Lower lobe of right lung (tissue), 2 donors: ENCODE measurements at places on chromosomes 4 and X. TPM values are rescaled to one million over a fixed set of nuclear protein-coding genes. Genes with fewer than 3 reads are reported as not detected.

GRCh38 chrX:56744996-56745395 lies 16.0 kb downstream of the NBDY start:
- DNase-seq = no peak
- H3K27me3 ChIP-seq = no peaks in the 10 kb centered on the region
- H3K36me3 ChIP-seq = no peaks in the 10 kb centered on the region
- H3K4me3 ChIP-seq = no peak overlapping the region

- H3K4me1 ChIP-seq = no peaks in the 10 kb centered on the region
- DNase-seq = no peak
- H3K36me3 ChIP-seq = no peaks in the 10 kb centered on the region
- H3K27me3 ChIP-seq = no peaks in the 10 kb centered on the region
Measured at GRCh38 chrX:85499400-85499799, 119.9 kb upstream of the POF1B start.

- no peaks in the 10 kb centered on the region for H3K4me1 ChIP-seq
- H3K27me3 ChIP-seq = no peaks in the 10 kb centered on the region
- no peak overlapping the region for H3K27ac ChIP-seq
- peaks cover 37% of the 10 kb centered on the region for H3K36me3 ChIP-seq
- no peak for DNase-seq
- no peak overlapping the region for H3K4me3 ChIP-seq
Measured at GRCh38 chrX:47247206-47247998, 14.6 kb downstream of the USP11 start.

GRCh38 chr4:97670703-97671269 lies 472.5 kb downstream of the STPG2 start:
- no peak overlapping the region for H3K27ac ChIP-seq
- H3K4me3 ChIP-seq = no peak overlapping the region
- H3K4me1 ChIP-seq = no peaks in the 10 kb centered on the region
- no peak for DNase-seq
- H3K27me3 ChIP-seq = no peaks in the 10 kb centered on the region

The CYLC1 gene
- total RNA-seq = not detected

- no peaks in the 10 kb centered on the region for H3K4me1 ChIP-seq
- H3K4me3 ChIP-seq = no peak overlapping the region
- no peak overlapping the region for H3K27ac ChIP-seq
- no peaks in the 10 kb centered on the region for H3K36me3 ChIP-seq
- no peaks in the 10 kb centered on the region for H3K27me3 ChIP-seq
Measured at GRCh38 chrX:148632444-148632843, 132.0 kb downstream of the AFF2 start.

GRCh38 chr4:70737006-70737405 lies 15.2 kb downstream of the RUFY3 start:
- no peak overlapping the region for H3K4me3 ChIP-seq
- no peaks in the 10 kb centered on the region for H3K27me3 ChIP-seq
- H3K27ac ChIP-seq = no peak overlapping the region
- no peak for DNase-seq
- H3K36me3 ChIP-seq = no peaks in the 10 kb centered on the region

The FMR1NB gene
- not detected for total RNA-seq

DNA sequence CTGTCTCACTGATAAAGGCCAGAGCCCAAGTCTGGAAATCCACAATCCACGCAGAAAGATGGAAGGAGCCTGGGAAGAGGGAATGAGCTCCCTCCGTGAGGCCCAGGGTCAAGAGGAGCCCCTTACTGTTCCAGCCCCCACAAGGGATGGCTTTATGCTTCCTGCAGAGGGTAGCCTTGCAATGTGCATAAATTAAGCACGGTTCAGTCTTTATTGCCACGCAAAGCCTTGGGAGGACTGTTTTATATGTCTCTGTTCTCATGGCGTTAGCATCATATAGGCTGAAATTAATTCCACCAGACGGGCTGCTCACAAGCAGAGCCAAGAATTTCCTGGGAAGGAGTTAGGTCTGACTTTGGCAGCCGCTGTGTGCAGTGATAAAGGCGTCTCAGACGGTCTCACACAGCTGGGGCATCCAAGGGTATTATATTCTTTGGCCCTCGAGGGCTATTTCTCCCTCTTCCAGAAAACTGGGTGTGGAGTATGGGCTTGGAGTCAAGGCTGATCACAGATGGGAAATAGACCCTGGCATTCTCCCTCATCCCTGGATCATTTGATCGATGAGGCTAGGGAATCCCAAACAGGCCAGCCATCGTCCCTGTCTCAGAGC lies 38.5 kb downstream of the CYTL1 start:
- H3K4me1 ChIP-seq = no peaks in the 10 kb centered on the region
- H3K36me3 ChIP-seq = no peaks in the 10 kb centered on the region
- H3K27ac ChIP-seq = no peak overlapping the region
- no peaks in the 10 kb centered on the region for H3K27me3 ChIP-seq
- no peak overlapping the region for H3K4me3 ChIP-seq

GRCh38 chr4:76090241-76090691 lies 15.8 kb downstream of the ART3 start:
- no peaks in the 10 kb centered on the region for H3K27me3 ChIP-seq
- no peaks in the 10 kb centered on the region for H3K4me1 ChIP-seq
- DNase-seq = no peak
- no peaks in the 10 kb centered on the region for H3K36me3 ChIP-seq
- H3K4me3 ChIP-seq = no peak overlapping the region

DNA sequence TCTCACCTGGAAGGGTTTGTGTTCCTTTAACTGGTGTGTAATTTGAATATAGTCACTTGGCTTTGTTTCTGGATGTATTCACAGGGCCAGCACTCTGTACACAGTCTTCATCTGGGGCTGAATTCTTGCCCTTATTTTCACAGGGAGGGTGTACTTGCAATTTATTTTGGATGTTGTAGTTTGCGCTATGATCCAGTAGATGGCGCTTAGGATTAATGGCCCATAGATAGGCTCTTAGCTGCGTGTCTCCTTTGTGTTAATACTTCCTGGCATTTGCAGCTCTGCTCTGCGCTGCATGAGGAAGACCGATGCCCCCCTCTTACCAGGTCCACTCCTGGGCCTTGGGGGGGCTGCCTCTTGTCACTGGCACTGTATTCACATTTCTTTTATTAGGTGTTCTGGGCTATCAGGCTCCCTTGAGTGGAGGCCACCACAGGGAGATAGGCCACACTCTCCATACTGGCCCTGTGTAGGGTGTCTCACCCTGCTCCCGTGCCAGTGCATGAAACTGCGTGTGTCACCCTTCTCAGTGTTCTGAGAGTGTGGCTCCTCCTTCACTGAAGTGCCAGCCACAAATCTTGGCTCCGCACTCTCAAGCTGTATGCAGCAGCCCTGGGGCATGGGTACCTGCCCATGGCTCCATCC lies 562.2 kb downstream of the ZIC3 start:
- no peak overlapping the region for H3K4me3 ChIP-seq
- H3K27ac ChIP-seq = no peak overlapping the region
- H3K4me1 ChIP-seq = no peaks in the 10 kb centered on the region
- no peaks in the 10 kb centered on the region for H3K36me3 ChIP-seq

DNA sequence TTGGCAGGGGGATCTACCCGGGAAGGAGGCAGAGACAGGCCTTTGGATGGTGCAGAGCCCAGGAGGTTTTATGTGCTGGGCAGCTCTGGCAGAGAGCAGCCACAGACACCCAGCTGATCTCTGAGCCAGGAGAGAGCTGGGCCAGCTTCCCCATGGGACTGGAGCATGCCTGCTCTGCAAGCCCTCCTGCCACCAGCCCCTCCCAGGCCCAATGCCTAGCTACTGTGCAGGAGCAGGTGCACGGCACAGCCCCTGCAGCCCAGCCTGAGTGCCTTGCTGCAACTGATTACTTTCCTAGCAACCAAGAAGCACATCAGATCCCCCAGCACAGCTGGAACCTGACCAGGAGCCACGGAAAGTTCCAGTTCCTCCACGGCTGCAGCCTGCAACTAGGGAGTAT lies 57.8 kb upstream of the BEND2 start:
- H3K27ac ChIP-seq = no peak overlapping the region
- no peaks in the 10 kb centered on the region for H3K27me3 ChIP-seq
- no peaks in the 10 kb centered on the region for H3K4me1 ChIP-seq
- H3K4me3 ChIP-seq = no peak overlapping the region

- H3K4me1 ChIP-seq = no peaks in the 10 kb centered on the region
- no peak overlapping the region for H3K27ac ChIP-seq
- no peaks in the 10 kb centered on the region for H3K27me3 ChIP-seq
- no peak overlapping the region for H3K4me3 ChIP-seq
- H3K36me3 ChIP-seq = no peaks in the 10 kb centered on the region
Measured at GRCh38 chrX:38052096-38052495, 45.7 kb downstream of the SYTL5 start.

The TEC gene
- 7.4 TPM for total RNA-seq

DNA sequence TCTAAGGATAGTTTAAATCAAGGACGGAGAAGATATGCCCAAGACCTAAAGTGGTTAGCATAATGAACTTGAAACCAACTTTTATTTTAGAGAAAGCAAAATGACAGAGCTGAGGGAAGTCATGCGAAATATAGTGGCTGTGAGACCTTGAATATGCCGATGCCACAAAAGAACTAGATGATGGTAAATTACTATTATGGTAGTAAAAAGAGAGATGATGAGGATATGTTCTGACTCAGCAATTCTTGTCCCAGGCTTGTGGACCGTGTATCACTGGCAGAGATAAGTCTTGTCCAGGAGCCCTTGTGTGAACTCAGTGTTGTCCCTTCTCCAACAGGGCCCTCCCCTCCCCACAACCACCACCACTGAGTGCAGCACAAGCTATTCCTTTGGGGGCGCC lies 1605.6 kb upstream of the TENM3 start:
- no peak overlapping the region for H3K4me3 ChIP-seq
- no peaks in the 10 kb centered on the region for H3K4me1 ChIP-seq
- no peak overlapping the region for H3K27ac ChIP-seq
- DNase-seq = no peak

GRCh38 chrX:15786915-15787314 lies 3.4 kb upstream of the ZRSR2 start:
- H3K27ac ChIP-seq = no peak overlapping the region
- no peak overlapping the region for H3K4me3 ChIP-seq
- H3K36me3 ChIP-seq = peaks cover 14% of the 10 kb centered on the region
- peak; percentile 52 for DNase-seq
- no peaks in the 10 kb centered on the region for H3K27me3 ChIP-seq
- peaks cover 6% of the 10 kb centered on the region for H3K4me1 ChIP-seq

The TMSB15B gene
- total RNA-seq = 1.2 TPM

GRCh38 chr4:118718511-118719170 lies 33.4 kb downstream of the METTL14 start:
- peaks cover 37% of the 10 kb centered on the region for H3K36me3 ChIP-seq
- H3K4me3 ChIP-seq = no peak overlapping the region
- no peaks in the 10 kb centered on the region for H3K4me1 ChIP-seq
- no peak overlapping the region for H3K27ac ChIP-seq
- no peak for DNase-seq

The HAND2 gene
- 0.35 TPM for total RNA-seq

The ATP7A gene
- 17.8 TPM for total RNA-seq

The EMCN gene
- 53.3 TPM for total RNA-seq
